ENCODE measurements at places on chromosomes 13 and 19.

DNA sequence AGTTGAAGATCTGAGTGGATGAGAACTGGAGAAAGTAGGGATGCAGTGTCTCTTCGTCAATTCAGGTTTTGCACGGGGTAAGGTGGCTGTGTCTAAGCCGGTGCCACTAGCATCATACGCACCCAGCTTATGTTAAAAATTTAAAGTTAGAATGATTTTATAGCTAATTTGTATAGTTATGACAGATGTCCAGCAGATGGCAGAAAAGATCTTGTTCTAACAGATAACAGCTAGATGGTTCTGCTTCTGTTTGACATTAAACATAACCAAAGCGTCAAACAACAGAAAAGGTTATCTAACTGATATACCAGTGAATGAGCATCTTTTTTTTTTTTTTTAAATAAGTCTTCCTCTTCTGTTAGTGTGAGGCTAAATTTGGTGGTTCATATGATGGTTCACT, 18.8 kb upstream of the EDDM13 start:
- DNase-seq = peak; percentile 35

DNA sequence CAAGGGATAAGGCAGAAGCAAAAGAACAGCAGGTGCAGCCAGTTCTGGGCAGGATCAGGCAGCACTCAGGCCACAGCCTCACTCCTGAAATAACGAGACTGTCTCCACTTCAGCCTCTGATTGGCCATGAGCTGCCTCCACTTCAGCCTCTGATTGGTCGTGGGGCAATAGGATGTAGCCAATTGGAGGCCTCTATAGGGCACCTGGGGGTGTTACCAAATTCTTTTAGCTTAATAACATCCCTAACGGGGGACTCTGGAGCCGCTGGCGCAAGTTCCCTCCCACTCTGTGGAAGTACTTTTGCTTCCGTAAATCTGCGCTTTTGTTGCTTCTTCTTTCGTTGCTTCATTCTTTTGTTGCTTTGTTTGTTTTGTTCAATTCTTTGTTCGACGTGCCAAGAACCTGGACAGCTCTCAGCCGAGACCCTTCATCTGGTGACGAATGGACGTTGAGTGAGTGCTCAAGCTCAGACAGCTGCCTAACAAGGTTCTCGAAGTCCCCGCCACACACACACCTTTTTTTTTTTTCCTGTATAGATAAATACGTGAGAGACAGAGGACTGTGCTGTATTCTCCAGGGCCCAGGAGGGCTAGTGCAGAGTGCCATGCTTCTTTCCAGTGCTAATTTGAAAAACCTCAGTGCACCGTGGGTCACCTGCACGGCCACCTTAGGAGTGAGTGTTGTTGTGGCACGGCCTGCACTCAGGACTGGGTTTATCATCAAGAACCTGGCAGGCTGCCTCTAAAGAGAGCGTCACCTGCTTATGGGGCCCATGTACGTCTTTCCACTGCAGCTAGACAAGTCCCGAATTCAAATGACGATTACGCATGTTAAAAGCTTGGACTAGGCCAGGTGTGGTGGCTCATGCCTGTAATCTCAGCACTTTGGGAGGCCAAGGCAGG, 32.0 kb upstream of the TUBGCP3 start:
- DNase-seq = no peak

DNA sequence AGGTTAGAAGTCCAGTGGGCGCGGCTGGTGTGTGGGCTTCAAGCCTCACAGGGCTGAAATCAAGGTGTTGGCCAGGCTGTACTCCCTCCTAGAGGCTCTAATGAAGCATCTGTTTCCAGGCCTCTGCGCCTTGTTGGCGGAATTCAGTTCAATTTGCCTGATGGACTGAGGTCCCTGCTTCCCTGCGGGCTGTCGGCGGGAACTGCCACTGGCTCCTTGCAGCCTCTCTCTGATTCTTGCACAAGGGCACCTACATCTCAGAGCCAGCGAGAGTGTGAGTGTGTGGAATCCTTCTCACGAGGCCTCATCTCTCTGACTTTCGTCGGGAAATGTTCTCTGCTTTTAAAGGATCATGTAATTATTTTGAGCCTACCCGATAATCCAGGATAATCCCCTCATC, 128.6 kb downstream of the DLEU7 start:
- no peak for DNase-seq

- DNase-seq = peak; percentile 31
Observed at GRCh38 chr19:17889609-17890214, 18.0 kb downstream of the SLC5A5 start.

- DNase-seq = no peak
Observed at GRCh38 chr13:80203496-80203895, 137.4 kb downstream of the SPRY2 start.

GRCh38 chr19:36136964-36137686, 2.7 kb upstream of the CAPNS1 start:
- DNase-seq = no peak

- peak; percentile 40 for DNase-seq
Observed at GRCh38 chr19:5292822-5293611, 47.6 kb downstream of the PTPRS start.

DNA sequence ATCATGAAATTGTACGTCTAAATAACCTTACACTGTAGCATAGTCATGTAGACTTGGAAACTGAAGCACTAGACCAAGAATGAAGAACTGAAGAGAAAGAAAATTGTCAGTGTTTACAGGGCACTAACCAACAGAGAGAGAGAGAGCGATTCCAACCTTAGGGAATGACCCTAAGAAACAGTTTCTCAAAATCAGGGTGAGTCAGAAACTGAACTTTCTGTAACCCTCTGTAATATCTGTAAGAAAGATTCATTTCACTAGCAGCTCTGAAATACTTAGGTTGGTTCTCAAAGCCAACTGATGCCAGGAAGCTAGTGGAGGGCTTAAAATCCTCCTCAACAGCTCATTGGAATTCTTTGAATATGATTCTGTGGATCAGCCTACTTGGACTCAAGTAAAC, 936.9 kb downstream of the EFNB2 start:
- DNase-seq = peak; percentile 76

DNA sequence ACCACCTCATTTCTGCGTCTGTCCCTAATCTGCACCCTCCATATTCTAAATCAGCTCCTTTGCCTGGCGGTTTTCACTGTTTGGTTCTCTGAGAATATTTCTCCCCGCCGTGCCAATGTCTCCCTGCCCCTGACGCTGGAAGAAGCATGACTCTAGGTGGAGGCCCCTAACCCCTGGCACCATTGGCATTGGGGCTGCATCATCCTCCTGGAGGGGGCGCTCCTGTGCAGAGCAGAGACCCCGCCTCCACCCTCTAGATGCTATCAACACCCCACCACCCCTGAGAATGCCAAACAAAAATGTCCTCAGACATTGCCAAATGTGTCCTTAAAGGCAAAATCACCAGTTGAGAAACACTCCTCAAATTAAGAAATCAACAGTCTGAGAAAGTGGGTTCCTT, 6.5 kb downstream of the ZSCAN5B start:
- no peak for DNase-seq

GRCh38 chr13:38385153-38385891, 35.7 kb downstream of the UFM1 start:
- DNase-seq = no peak

DNA sequence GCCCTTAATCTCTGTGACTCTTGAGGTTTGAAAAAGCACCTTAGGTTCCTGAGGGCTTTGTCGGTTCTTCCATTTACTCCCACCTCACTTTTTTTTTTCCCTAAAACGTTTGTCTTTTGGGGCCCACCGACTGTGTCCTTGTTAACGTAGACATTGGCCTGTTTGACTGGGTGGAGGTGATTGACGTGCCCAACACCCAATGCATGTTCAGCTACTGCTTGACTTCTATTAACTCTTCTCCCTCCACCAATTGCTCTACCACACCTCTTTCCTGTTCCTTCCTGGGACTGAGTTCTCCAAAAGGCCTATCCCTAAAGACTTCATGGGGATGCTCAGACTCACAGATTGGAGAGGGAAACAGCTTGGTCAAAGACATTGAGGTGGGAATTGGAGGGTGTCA, 17.3 kb downstream of the CKM start:
- no peak for DNase-seq

DNA sequence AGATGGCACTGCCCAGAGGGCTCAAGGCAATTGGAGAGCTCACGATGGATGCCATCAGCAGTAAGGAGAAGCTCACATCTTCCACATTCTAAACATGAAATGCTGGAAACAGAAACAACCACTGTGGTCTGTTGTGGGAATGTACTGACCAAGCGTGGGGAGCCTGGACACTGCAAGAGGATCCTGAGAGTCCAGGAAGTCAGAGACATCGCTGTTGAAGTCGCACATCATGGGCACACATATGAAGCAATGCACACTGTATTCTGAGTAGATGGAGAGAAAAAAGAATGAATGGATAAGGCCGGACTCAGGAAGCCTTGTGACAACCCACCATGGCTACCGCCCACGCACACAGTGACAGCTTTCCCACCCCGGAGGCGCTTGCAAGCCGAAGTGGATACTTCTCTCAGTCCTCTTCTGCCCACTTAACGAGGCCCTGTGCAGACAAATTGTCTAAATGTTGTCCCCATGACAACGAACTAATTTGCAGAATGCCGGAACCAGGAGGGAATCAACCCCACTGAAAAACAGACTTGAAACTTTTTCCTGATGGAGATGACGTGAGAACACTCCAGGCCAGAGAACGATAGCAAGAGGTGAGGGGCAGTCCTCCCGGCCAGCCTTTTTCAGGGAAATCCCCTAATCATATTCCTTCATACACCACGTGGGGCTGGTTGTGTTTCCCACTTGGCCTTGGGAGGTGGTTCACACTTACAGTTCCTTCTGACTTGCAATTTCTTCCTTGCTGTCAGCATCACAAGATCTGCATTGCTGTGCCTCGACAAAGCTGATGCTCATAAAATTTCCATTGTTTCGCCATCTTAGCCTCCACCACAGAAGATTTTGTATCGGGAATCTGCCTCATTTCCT, 109.6 kb upstream of the SERP2 start:
- no peak for DNase-seq

DNA sequence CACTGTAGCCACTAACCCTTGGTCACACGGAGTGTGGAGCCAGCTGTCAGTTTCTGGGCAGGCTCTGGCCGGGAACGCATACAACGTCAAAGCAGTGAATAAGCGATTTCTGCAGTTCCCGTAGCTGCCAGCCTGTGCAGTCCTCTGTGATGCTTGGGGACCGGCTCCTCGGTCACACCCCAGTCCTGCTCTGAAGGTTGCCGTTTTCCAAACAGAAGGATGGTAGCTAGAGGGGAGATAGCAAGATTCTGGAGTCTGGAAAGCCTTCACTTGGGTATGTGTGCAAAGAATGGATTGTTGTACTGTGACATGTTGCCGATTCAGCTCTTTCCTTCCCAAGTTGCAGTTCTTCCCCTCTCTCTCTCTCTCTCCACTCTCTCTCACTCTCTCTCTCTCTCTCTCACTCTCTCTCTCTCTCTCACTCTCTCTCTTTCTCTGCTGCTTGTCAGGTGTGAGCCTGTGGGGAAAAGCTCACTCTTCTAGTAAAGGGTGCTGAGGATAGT, 38.7 kb upstream of the C1QTNF9 start:
- peak; percentile 41 for DNase-seq

GRCh38 chr19:4678881-4679790, 9.0 kb upstream of the MYDGF start:
- DNase-seq = no peak

GRCh38 chr19:16470541-16470910, 1.2 kb downstream of the EPS15L1 start:
- DNase-seq = no peak

GRCh38 chr19:33523167-33523566, 1.6 kb upstream of the PEPD start:
- no peak for DNase-seq

GRCh38 chr19:30783212-30783611, 411.0 kb downstream of the ZNF536 start:
- DNase-seq = no peak

DNA sequence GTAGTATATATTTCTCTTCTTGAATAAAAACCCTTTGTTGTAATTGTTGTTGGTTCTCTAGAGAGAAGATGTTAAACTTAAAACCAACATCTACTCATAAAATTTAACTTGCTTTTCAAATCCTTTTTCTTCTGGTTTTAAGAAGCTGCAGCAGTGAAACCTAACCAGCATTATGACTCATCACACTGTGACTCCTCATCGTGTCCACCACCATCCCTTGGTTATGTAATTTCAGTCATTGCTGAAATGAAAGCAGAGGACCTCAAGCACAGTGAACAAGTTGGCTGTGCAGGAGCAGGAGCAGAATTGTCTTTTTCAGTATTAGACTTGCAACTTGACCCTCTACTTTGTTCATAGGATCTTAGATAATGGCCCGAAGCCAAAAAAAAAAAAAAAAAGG, 64.9 kb upstream of the HTR2A start:
- peak; percentile 84 for DNase-seq

GRCh38 chr13:32426990-32427851, 709 bp downstream of the N4BP2L1 start:
- DNase-seq = no peak

- DNase-seq = peak; percentile 98
Observed at GRCh38 chr19:9834726-9835506, at the start of gene PIN1. PIN1 (plus strand) TSS chr19:9835318; CDS start chr19:9835345, 27 bp downstream.

GRCh38 chr13:23561261-23561660, 9.0 kb upstream of the TNFRSF19 start:
- DNase-seq = no peak

GRCh38 chr19:8612807-8613171, 2.3 kb upstream of the ADAMTS10 start:
- DNase-seq = no peak

GRCh38 chr19:18362934-18363542, 22.6 kb downstream of the PGPEP1 start:
- no peak for DNase-seq

GRCh38 chr13:23696610-23697009, 126.4 kb downstream of the TNFRSF19 start:
- no peak for DNase-seq

All from stromal cell of bone marrow (primary cell).